Heart right ventricle (tissue), 16 donors: ENCODE measurements at places on chromosomes 5 and 9. TPM values are rescaled to one million over a fixed set of nuclear protein-coding genes. Genes with fewer than 3 reads are reported as not detected.

DNA sequence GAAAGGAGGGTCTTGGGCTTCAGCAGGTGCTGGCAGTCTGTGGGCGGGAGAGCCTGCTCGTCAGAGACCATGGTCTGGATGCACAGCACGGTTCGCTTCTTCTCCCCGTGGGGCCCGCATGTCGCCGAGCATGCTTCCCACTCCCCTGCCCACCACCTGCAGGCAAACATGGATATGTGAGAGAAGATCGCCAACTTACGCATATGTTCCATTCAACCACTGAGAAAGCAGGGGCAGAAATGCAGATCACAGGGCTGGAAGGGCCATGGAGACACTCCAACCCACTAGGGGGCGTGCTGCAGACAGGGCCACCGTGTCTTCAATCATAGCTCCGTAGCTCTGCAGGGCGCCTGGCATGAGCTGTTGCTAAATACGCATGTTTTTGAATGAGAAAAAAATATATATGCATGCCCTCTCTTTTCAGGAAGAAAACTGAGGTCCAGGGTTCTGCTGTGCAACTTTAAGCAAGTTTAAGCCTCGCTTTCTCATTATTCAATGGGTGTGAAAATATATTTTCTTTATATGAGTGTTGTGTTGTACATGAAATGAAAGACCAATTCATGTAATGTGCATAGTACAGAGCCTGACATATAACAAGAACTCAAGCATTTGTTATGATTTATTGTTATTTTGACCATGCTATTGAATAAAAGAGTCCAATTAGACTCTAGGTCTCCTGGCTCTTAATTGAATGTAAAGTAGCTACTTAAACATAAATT is 148.0 kb downstream of the TARS1 start:
- no peak for DNase-seq

- DNase-seq, result no peak
Observed at GRCh38 chr9:88355166-88355565, 33.1 kb upstream of the SPIN1 start.

TMEM252 gene
- polyA plus RNA-seq, result not detected

GRCh38 chr9:133492061-133493021 is 13.4 kb upstream of the SLC2A6 start:
- DNase-seq, result no peak

- DNase-seq, result no peak
Observed at GRCh38 chr9:136969150-136969549, 8.2 kb upstream of the PTGDS start.

DNA sequence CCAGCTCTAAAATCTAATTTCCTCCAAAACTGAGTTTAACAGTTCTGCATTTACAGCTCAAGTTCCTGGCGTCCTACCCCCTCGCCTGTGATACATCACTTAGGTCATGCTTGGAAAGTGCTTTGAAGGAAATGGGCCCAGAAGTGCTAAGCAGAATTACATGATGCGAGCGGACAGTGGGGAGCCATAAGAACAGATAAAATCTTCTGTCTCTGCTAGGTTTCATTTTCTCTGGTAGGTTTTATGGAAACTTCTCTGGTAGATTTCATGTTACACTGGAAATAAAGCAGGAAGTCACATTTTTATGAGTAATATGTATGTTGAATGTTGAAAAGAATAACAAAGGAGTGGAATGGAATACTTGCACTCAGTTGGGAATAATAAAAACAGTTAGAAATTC is 138.3 kb downstream of the ZDHHC21 start:
- DNase-seq, result no peak

GLDC gene
- not detected for polyA plus RNA-seq

- no peak for DNase-seq
Observed at GRCh38 chr5:1875281-1875842, 7.4 kb downstream of the IRX4 start.

DNA sequence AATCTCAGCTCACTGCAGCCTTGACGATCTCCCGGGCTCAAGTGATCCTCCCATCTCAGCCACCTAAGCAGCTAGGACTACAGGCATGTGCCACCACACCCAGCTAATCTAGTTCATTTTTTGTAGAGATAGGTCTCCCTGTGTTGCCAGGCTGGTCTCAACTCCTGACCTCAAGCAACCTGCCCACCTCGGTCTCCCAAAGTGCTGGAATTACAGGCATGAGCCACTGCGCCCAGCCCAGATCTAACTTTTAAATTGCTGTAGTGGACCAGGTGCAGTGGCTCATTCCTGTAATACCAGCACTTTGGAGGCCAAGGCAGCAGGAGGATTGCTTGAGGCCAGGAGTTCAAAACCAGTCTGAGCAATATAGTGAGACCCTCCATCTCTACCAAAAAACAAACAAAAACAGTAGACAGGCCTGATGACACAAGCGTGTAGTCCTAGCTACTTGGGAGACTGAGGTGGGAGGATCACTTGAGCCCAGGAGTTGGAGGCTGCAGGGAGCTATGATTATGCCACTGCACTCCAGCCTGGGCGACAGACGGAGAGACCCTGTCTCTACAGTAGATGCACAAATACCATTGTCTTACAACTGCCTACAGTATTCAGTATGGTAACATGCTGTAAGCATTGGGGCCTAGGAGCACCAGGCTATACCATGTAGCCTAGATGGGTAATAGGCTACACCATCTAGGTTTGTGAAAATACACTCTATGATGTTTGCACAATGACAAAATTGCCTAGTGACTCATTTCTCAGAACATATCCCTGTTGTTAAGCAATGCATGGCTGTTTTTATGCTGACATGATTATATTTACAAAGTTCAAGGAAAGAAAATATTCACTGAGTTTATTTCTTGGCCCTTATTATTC is 1.5 kb upstream of the SIT1 start:
- no peak for DNase-seq

GRCh38 chr5:1111727-1112289 is at the start of gene SLC12A7:
SLC12A7 (minus strand) TSS chr5:1112063; CDS start chr5:1111991, 72 bp downstream.
- DNase-seq, result no peak

DNA sequence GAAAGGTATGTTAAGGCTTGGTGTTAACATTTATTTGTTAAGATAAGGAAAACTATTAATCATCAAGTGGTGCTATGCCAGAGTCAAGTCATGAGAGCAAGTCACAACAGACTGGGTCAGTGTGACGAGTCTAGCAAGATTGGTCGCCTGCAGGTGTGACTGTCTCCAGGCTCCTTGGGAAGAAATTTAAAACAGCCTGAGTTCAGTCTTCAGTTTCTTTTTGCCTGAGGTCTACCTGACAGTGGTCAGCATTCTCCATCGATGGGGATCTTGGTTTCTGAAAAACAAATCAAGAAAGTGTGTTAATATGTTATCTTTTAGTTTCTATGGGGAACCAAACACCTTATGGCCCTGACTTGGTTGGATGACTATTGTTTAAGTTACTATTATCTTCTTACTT is 56.3 kb downstream of the CETN3 start:
- DNase-seq, result no peak

TRIM7 gene
- 30.8 TPM for polyA plus RNA-seq
